ENCODE measurements at places on chromosomes 11 and 22.

DNA sequence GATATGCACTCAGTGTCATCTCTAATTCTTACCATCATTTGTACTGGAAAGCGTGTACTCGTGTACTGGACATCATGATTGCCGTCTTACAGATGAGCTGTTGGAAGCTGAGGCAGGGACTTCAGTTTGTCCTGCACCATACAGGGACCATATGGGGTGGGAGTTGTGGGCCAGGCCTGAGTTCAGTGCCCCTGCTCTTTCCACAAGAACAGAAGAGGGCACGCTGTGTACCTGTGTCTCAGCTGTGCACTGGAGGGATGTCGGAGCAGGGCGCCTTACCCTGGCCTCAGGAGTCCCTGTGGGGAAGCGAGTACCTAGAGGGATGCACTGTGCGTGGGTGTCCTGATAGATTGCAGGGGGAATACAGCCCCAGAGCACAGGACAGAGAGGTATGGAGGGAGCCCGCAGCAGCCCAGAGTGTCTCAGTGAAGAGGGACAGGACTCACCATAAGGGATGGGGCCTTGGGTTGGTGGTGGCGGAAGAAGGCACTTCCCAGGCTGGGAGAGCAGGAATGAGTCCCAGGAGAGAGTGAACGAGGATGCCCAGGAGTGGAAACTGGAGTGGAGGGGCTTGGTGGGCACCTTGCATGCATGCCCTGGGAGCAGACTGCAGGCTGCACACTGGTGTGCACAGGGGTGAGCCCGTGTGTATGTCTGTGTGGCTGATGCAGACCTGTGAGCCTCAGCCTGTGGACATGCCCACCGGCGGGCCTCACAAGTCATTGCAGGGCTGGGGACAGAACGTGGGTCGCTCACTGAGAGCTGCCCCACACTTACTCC lies 329.7 kb downstream of the TBC1D22A start:
- no peak for DNase-seq

- DNase-seq, result peak; percentile 2
These were observed 4.0 kb downstream of the TRIM6 start for GRCh38 chr11:5600374-5600851.

DNA sequence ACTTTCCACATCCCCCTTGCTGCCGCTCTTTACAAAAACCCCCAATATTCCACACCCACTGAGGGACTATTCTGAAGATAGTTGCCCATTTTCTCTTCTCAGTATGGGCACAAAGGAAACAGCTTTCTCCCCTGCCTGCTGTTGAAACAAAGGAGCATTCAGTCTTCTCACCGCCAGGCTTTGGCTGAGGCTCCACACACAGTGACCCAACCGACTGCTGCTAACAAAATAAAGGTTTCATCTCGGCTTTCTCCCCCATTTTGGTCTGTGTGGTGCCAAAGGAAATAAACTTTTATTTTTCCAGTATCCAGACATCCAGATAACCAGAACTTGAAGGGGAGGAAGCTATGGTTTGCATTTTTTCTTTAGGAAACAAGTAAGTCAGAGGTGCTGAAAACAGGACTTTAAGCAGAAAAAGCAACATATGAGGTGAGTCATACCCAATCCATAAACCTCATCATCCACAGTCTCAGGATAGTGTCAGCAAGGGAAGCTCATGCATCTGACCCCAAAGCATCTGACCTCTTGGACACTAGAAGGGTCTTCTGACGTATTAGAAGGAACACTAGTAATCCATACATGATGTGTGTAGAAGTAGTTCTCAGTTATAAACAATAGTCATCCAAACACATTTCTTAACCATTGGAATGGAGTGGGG lies 6.4 kb downstream of the CLMP start:
- DNase-seq, result no peak

DNA sequence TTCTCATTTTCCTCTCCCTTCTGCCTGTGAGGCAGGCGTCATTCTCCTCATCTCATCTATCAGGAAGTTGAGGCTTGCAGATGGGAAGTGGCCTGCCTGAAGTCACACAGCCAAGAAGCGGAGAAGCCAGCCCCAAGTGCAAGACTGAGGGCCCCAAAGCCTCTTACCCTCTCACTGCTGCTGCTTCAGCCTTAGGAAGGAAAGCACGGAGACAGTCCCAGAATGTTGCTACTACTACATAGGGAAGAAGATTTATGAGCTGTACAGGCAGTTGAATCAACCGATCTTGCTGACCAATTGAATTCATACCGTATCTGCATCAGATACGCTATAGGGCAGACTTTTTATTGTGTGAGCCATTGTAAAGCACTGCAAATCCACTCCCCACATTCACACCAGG lies 89.0 kb downstream of the CWC15 start:
- DNase-seq, result no peak

DNA sequence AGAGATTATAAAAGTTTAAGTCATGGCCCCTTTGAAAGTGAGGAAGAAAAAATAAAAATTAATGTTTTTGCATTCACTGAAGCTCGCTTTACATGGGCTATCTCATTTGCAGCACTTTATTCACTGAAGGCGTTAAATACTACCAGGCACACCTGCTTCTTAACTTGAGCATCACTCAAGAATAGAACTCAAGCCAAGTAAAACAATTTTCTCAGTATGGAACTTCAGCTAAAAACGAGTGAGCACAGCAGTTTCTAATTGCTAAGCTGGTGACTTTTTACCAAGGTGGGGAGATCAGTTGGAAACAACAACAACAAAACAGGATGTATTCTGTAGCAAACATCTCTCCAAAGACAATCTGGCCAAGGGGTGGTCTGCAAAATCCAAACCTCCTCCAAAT lies 405.6 kb downstream of the RAB38 start:
- no peak for DNase-seq

DNA sequence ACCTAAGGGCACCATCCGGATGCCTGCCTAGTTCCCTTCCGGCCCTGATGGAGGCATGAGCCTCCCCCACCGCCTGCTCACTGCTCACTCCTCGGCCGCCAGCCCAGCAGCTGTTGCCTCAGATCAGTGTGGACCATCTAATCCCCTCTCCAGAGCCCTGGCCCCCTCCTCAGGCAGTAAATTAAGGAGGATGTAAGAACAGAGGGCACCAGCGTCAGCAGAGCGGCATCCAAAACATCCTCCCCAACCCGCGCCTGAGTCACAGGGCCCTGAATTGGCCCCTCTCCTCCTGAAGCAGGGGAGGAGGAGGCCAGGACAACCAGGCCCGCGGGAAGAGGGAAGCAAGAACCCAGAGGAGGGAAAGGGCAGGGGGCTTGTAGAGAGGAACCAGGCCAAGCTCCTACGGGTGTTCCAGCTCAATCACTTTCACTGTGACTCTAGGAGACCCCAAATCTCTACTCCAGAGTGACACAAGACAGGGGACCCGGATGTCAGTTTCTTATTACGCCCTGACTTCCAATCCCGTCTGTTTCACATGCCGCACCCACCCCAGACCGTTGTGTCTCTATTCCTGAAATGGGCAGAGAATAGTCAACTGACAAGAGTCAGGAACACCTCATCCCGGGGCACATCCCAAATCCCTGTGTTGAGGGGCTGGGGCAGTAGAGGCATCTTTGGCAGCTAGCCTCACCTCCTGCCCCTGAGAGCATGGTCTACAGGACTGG lies 31.3 kb upstream of the MYOD1 start:
- DNase-seq, result no peak

DNA sequence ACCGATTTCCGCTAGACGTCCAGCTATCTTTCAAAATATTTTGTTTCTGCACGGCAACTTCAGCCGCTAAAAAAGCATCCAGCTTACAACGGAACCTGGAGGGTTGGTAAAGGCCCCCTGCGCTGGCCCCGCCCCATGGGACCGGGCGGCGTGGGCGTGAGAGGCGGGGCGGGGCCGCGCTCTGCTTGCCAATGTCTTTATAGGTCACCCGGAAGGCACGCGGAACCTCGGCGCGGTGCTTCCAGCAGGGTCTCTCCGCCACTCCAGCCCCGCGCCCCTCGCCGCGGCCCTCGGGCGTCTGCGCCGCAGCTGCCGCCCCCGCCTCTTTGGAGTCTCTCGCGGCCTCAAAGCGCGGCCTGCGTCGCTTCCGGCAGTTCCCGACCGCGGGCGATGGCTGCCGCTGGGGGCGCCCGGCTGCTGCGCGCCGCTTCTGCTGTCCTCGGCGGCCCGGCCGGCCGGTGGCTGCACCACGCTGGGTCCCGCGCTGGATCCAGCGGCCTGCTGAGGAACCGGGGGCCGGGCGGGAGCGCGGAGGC lies at the start of gene FDX1:
FDX1 (plus strand) TSS at position 218 of the 536 bp plus-strand sequence; CDS start at position 391, 173 bp downstream.
- peak; percentile 78 for DNase-seq

DNA sequence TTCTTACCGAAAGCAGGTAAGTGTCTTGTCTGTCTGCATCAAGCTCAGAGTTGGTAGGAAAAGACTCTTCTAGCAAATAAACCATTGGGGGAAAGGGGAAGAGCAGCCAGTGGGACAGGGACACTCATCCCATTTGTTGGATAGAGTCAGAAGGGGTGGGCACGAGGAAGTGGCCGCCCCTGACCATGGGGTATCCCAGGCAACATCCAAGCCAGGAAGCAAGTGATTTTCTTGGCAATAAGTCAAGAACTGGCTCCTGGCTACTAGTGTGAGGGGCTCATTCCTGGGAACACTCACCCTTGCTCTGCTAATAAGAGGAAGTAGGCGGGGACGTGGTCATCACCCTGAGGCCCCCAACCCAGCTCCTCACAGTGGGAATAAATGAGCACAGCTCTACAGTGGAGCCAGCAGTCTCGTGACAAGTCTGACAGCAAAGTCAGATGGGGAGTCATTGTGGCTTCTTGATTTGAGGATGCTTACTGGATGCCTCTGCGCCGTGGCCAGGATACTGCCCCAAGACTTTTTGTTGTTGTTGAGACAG lies 6.7 kb downstream of the SLC25A18 start:
- DNase-seq, result no peak

DNA sequence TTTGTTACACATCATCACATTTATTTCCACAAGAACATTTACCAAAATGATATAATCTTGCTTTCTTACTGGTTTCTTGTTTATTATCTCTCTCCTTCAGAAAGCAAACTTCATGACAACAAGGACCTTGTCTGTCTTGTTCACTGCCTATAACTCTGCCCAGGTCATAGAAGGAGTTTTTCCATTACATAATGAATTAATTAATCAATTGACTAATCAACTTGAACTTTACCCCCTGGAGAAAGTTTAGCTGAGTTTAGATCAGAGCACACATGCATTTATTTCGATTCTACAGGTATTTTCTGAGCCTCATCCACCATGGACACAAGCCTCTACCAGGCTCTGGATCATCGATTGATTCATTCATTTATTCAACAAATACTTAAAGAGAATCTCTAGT lies 6.3 kb upstream of the PRG2 start:
- no peak for DNase-seq

GRCh38 chr11:64793271-64794160 lies 9.5 kb downstream of the MAP4K2 start:
- DNase-seq, result no peak

GRCh38 chr11:120109531-120109930 lies 28.4 kb downstream of the TRIM29 start:
- DNase-seq, result no peak

Measured in NCI-H2107 (cell line).